Pulmonary artery endothelial cell (primary cell): ENCODE measurements at places on chromosomes 16 and 17.

GRCh38 chr17:78026381-78026780 is 67.9 kb downstream of the TNRC6C start:
- no peak for DNase-seq

- no peak for DNase-seq
Measured at GRCh38 chr17:42725143-42725542, 19.7 kb downstream of the EZH1 start.

GRCh38 chr16:19853132-19853741 is 31.4 kb downstream of the GPRC5B start:
- no peak for DNase-seq

DNA sequence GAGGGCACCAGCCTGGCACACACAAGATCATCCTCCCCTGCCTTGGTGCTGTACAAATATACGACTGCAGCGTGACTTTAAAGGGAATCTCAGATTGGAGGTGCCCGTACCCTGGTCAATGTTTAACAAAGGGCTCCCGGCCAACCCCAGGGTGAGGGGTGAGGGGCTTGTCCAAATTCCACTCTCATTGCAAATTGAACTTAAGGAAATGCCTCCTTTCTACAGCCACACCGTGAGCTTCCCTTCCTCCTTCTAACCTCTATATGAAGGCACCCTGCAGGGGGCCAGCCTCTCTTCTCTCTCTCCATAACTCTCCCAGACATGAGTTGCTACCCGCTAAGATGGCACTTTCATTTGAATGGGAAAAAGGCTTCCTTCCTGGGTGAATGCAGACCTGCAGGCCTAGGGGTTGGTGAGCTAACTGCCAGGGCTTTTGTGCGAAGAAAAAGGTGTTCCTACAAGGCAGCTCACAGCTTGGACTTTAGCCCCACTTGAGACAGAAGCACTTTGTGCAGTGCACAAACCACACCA is 76.6 kb downstream of the IRF8 start:
- DNase-seq = no peak

- DNase-seq = no peak
Measured at GRCh38 chr17:49362723-49363117, 670 bp upstream of the ZNF652 start.

GRCh38 chr17:2994441-2994840 is 69.0 kb downstream of the OR1D5 start:
- DNase-seq = no peak

DNA sequence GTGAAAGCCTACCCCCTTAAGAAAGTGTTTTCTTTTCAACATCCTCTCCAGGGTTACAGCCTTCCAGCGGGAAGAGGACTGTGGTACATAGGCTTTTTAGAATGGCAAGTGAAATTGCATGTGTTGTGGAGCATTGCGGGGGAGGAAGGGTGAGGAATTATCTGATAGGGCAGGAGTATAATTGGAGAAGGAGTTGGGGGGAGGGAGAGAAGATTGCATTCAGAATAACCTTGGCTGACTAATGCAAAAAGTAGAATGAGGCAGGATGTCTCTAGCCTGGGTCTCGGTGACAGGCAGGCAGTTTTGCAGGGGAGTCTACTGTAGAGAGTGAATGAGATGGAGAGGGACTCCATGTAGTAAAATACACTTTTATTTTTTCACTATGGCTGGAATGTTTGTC is 2.4 kb upstream of the CDH8 start:
- no peak for DNase-seq

GRCh38 chr16:57647136-57647875 is 18.9 kb downstream of the ADGRG1 start:
- no peak for DNase-seq

- DNase-seq = no peak
Measured at GRCh38 chr16:76835339-76835738, 355.7 kb upstream of the MON1B start.

DNA sequence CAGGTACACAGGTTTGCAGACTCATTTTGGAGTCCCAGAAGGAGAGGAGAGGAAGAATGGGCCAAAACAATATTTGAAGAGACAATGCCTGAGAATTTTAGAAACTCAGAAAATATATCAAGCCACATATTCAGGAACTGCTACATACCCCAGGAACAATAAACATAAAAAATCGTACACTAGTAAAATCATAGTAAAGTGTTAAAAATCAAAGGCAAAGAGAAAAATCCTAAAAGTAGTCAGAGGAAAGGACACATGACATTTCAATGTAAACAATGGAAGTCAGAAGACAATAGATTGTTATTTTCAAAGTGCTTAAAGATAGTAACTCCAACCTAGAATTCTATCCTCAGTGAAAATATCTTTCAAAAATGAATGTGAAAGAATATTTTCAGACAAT is 28.5 kb upstream of the NACA2 start:
- no peak for DNase-seq

DNA sequence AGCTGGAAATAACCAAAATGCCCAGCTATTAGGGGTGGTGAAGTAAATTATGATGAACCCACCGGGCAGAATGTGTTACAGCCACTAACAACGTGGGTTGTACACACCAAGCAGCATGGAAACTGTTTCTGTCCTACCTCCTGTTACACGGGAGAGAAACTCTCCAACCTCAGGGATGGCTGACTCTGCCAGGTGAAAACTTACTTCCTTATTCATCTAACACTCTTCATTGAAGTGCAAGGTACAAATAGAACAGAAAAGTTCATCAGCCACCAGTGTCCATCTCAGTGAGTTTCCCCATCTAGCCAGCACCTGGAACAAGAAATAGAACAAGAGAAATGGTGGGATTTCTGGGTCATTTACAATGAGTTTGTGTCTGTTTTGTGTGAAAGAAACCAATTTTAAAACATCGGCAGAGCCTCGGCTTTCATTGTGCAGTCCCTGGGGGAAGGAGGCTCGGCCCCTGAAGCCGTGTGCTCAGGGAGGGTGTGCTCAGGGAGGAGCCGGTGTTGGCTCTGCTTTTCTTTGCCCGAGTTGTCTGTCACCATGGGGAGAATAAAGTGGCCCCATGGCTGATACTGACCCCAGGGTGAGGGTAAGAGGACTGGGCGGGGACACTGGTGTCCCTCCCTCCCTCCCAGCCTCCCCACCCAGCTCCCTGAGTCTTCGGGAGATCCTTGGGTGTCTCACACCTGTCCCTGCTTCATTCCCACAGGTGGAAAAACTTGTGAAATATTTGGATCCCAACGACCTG is 39.8 kb downstream of the RAB11FIP4 start:
- no peak for DNase-seq

- no peak for DNase-seq
Measured at GRCh38 chr16:20901436-20902112, 1.0 kb downstream of the LYRM1 start.

GRCh38 chr16:72860726-72861562 is 187.0 kb downstream of the ZFHX3 start:
- DNase-seq = no peak

DNA sequence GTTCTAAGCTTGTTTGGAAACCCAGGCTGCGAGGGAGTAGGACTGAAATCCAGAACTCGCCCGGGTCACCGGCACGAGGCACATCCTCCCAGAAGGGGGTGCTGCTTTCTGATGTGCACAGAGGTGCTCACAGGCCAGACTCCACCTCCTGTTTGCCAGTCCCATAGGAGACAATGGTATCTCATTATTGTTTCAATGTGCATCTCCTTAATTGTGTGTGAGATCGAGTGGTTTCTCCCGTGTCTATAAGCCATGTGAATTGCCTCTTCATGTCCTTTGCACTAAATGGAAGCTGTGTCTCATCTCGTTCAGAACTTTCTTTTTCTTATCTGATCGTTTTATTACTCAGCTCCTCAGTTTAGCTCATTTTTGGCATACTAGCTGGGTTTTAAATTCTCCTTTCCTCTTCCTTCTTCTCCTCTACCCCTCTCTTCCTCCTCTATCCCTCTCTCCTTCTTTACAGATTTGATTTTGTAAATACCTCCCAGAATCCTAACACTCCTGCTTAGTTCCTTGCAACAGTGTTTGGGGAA is 32.1 kb upstream of the PRKCB start:
- no peak for DNase-seq

DNA sequence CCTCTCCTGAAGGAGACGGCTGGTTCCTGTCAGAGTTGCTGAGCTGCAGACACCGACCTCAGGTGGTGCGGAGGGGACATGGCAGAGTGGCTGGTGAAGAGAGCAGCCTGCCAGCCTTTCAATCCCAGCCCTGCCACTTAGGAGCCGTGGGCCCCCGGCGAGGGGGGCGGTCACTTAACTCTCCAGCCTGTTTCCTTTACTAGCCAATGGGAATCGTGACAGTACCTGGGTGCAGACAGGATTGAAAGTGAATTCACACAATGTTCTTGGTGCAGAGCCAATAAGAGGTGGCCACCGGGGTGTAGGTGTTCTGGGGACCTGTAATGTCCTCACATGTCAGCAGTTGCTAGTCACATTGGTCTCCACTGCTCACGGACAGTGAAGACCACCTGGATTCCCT is 13.5 kb downstream of the ACE start:
- no peak for DNase-seq

- no peak for DNase-seq
Measured at GRCh38 chr16:89924925-89925307, 1.8 kb downstream of the TUBB3 start.

GRCh38 chr17:8685381-8685780 is 54.9 kb upstream of the MYH10 start:
- DNase-seq = no peak

DNA sequence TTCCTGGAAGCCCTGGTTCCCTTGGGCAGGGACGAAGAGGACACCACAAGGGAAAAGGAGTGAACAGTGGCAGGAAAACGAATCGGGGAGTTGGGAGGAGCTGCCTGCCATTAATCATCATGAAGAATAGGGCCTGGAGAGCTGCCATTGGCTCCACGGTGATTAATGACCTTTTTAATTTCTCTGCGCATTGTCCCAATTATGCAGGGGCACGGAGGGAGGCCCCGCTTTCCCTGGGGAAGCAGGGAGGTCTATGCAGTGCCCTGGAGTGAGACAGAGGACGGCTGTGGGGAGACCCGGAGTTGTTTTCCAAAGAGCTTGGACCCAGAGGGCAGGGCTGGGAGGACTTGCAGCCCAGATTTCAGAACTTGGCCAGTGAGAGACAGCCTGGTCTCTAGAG is 338.9 kb upstream of the C16orf82 start:
- no peak for DNase-seq

GRCh38 chr17:44850612-44851011 is 2.9 kb downstream of the HIGD1B start:
- no peak for DNase-seq

DNA sequence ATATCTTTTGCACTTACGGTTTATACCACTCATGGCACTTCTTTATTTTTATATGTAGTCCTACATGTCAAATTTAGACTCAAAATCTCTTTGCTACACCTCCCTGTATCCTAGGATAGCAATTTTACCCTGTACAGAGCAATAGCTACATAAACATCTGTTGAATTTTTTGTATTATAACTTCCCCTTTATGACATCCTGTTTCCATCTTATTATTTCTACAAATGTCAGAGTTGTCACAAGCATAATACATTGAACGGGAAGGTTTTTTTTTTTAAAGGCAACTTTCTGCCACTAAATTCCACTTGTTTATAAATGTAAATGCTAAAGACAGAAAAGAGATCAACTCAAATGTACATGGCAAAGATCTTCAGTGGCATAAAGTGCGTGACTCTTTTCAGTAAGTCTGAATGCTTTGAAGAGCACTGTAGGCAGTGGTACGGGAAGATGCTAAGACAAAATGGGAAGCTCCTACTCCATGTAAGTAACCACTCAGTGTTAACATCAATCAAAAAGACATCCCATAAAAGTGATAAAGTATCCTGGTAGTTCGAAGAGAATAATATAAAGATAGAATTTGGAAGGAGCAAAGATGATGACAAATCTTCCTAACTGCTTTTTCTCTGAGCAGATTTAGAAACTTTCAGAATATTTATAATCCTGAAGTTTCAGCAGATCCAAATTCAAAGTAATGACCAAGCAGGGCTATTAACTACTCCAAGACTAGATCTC is 26.8 kb downstream of the GNA13 start:
- DNase-seq = no peak

GRCh38 chr17:62963296-62963695 is 2.7 kb upstream of the TANC2 start:
- DNase-seq = no peak

GRCh38 chr17:77288115-77288619 is 147.4 kb downstream of the SEC14L1 start:
- no peak for DNase-seq

DNA sequence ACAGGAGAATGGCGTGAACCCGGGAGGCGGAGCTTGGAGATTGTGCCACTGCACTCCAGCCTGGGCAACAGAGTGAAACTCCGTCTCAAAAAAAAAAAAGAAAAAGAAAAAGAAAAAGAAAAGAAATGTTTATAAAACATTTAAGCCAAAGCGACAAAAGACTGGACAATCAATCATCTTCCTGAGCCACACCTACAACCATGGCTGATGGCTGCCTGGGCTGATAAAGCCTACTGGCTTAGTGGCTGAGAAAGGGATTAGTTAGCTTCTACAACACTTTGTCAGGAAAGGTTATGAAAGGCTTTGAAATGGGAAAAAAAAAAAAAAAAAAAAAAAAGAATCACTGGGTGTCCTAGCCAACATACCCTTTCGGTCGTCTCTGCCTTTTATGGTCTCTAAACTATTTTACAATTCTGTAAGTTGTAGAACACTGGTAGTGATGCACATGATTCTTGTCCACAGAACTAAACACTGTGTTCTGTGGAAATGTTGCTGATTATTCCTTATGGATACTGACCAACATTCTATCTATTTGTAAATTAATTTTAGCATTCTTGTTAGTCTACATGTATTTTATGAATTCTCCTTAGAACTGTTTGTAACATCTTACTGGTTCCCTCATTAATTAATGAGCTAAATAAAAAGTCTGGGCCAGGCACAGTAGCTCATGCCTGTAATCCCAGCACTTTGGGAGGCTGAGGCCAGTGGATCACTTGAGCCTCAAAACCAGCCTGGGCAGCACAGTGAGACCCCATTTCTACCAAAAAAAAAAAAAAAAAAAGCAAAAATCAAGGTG is 45.5 kb downstream of the ZZEF1 start:
- DNase-seq = no peak

DNA sequence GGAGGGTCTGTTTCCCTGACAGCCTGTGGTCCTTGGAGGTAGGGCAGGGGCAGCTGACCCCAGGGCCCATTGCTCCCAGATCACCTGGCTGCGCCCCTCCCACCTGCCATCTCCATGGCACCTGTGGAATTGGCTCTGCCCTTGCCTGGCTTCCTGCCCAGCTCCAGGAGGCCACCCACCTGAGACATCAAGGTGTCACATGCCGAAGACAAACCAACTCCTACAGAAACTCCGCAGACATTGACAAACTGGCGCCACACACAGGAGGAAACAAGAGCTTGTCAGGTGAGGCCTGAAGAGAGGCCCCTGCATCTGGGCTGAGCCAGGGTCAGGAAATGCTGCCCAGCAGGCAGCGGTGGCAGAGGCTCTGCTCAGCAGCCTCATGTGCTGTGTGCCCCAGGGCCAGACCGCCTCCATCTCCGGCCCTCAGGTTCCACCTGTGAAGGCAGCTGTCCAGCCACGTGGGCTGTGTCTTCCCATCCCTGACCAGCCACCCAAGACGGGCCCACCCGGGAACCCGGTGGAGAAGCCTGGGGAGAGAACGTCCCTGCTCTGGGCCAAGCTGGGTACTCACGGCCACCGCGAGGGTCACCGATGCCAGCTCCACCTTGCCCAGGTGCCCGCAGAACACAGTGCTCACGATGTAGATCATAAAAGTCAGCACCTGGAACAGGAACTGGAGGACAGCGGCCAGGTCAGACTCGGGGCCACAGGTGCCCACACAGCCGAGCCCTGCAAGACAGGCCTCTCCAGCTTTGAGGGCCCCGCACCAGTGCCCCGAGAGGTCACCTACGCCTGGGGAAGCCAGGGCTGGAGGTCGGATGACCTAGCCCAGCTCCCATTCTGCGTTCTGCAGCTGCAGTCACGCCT is 1.6 kb downstream of the SLC47A2 start:
- no peak for DNase-seq

GRCh38 chr16:7638306-7638705 is 305.7 kb downstream of the RBFOX1 start:
- no peak for DNase-seq
